ENCODE measurements at places on chromosomes 1 and 21.

DNA sequence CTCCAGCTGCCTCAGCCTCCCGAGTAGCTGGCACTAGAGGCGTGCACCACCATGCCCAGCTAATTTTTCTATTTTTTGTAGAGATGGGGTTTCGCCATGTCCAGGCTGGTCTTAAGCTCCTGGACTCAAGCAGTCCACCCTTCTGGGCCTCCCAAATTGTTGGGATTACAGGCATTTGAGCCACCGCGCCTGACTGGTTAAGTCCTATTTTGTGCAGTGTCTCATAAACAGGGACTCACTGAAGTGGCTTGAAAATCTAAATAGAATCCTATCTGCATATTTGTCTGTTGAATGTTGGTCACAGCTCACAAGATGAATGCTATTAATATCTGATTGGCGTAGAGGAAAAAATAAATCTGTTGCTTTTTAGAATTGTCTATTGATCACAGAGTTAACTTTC lies 5.9 kb upstream of the CHAF1B start:
- no peak for DNase-seq

DNA sequence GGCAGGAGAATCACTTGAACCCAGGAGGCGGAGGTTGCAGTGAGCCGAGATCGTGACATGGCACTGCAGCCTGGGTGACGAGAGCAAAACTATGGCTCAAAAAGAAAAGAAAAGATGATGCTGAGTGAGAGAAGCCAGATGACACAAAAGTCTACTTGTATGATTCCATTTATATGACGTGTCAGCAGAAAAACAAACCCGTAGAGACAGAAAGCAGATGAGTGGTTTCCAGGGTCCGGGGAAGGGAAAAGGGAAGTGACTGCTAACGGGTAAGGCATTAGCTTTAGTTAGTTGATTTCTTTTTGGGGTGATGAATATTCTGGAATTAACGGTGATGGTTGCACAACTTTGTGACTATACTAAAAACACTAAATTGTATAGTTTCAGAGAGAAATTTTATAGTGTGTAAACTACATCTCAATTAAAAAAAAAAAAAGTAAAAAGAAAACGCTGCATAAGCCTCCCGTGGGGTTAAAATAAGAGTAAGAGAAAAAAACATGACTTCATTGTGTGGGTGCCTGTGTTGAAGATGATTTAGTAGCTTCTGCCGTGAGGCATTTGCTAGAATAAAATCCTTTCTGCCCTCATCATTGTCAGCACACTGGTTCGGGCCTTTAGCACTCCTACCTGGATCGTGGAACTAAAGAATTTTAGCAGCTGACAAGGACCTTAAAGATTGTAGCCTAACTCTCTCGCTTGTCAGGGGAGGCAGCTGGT lies 24.7 kb upstream of the ATP5PO start:
- DNase-seq = no peak

- DNase-seq = no peak
Measured at GRCh38 chr1:211932933-211933254, 102.3 kb upstream of the LPGAT1 start.

DNA sequence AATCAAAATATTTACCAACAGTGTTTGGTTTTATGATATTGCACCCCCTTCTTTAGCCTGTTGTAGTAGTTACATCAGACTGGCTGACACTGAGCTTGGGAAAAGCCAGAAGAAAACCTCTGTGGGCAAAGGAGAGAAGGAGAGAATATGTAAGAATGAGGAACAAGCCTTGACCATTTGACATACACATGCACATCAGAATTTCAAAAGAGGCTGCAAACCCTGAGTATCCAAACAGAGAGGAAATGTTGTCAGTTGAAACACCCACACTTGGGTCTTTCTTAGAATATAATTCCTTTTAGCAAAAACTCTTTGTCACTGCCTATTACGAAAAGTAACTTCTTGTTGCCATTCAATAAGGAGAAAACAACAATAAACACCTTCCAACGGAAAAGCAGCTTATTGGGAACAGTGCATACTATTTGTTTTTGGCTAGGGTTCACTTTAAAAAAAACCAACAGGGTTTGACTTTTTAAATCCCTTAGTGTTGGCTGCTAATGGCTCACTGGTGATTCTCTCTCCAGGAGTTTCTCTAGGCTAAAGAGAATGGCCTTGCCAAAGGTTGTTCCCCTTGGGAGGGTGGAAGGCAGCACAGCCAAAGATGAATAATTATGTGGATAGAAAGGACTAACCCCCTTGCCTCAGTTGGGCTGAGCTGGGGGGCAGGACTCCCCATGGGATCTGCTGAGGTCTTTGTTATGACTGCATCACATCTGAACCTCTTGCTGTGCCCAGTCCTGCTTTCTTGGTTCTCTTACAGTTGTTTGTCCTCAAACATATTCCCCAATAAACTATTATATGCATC lies 48.9 kb downstream of the GORAB start:
- no peak for DNase-seq

GRCh38 chr1:82762829-82763532 lies 962.2 kb downstream of the ADGRL2 start:
- no peak for DNase-seq

DNA sequence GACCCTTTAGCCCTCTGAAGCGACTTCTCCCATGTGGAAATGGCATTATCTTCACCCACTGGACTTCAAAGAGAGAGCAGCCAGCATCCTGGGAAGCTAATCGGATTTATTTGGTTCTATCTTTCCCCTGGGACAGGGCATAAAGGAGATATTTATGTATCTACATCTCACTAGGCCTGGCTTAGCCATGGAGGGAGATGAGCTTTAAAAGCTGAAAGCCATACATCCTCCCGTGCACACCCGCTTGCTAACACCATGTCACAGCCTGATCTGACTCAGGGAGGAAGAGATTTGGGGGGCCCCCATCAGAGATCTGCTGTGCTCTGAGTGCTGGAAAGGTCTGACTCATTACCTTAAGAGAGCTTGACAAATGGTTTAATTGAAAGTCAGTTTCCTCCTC lies 155.9 kb downstream of the PLXNA2 start:
- DNase-seq = no peak

DNA sequence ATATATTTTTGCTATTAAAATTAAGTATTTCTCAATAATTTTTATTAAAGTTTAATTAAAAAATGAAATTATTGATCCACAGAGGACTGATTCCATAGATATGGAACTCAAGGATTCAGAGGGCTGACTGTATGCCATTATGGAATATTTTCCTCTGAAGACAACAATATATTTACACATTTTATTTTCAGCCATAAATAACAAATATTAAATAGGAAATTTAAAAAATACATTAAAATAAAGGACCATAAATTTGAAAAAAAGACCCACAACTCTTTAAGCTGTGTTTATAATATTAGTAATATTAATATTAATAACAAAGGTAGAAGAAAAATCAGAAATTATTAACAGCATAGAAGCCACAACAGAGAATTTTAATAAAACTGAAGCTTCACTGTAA lies 18.2 kb downstream of the RGS13 start:
- no peak for DNase-seq

DNA sequence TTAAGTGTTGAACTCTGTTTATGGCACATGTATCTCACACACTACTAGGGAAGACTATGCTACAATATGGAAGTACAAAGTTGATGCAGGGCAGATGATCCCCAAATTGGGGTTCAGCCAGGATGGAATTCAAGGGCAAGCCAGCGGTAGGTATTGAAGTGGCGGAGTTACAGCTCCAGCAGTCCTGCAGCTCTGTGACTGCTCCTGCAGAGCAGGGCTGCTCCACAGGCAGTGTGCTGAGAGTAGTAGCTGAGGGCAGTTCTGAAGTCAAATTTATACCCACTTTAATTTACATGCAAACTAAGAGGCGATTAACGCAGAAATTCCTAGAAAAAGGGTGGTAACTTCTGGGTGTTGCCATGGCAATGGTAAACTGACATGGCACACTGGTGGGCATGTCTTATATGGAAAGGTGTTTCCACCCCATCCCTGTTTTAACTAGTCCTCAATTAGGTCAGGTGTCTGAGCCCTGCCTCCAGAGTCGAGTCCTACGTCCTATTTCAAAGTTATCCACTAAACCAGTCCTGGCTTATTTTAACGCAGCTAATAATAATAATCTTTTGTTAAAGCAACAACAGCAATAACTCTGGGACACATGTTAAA lies 20.6 kb upstream of the CENPF start:
- DNase-seq = no peak

- no peak for DNase-seq
Measured at GRCh38 chr21:41368735-41369104, 6.9 kb downstream of the MX2 start.

- DNase-seq = no peak
Measured at GRCh38 chr1:178361847-178362246, 134.9 kb downstream of the CLEC20A start.

DNA sequence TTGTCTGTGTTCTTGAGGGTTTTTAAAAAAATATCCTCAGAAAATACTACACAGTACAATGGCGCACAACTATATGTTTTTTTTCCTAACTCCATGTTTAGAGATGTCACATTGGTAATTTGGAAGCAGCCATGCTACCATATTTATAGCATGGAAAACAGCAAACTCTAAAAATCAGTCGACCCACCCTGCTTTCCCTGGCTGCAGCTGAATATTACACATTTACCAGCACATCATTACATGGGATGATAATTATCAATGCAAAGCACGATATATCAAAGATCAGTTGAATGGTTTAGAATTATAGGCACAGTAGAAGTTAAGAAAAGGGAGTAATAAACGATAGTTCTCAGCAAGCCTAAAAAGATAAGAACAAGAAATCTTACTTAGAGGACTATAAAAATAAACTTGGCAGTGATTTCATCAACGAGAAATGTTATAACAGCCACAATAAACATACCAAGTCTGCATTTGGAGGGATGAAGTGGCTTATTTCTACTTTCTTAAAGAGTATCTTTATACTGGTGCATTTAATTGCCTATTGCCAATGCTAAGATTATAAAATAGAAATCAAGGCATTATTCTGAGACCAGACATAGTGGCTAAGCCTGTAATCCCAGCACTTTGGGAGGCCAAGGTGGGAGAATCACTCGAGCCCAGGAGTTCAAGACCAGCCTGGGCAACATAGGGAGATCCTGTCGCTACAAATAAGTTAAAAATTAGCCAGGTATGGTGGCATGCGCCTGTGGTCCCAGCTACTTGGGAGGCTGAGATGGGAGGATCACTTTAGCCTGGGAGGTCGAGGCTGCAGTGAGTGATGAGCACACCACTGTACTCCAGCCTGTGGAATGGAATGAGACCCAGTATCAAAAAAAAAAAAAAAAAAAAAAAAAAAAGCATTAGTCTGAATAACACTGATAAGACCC lies 43.4 kb downstream of the WDR64 start:
- DNase-seq = no peak

- no peak for DNase-seq
Measured at GRCh38 chr21:36890086-36890485, 76.4 kb downstream of the HLCS start.

GRCh38 chr1:81490614-81491013 lies 310.1 kb upstream of the ADGRL2 start:
- DNase-seq = no peak

GRCh38 chr1:35377555-35377954 lies 109.0 kb downstream of the ZMYM4 start:
- no peak for DNase-seq

DNA sequence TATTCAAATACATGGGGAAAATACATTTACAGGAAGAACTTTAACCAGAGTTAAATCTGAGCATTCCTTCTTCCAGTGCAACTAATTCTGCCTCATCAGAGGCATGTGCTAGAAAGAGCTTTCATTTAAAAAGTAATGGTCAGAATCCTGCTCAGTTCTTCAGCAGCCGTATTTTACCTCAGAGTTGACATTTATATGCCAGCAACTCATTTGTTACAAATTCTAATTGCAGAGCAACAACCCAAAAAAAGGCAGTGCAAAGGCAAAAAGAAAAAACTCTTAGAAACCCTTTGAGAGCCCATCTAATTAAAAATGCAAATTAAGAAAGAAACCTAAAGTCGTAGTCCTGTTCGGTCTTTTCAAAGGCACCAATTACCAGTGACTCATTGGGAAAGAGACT lies 392.5 kb downstream of the PBX1 start:
- no peak for DNase-seq

- DNase-seq = no peak
Measured at GRCh38 chr1:65039508-65039907, 73.2 kb upstream of the JAK1 start.

DNA sequence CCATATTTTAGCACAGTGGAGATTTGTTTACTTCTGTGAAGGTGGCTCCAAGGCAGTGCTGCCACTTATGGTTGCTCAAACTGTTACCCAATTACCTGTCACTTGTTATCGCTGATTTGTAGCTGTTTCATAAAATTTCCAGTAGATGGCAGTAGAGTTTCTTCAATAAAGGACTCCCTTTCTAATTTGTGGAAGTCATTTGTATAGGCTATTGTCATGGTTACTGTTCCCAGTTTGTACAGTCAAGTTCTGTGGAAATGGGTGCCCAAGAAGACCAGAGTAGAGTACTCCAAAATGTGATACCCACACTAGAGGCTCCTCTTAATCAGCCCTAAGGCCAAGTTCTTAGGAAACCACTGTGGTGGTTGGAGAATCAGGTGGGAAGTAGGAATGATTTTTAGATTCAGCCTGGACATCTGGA lies 186.1 kb downstream of the CLEC20A start:
- DNase-seq = no peak

DNA sequence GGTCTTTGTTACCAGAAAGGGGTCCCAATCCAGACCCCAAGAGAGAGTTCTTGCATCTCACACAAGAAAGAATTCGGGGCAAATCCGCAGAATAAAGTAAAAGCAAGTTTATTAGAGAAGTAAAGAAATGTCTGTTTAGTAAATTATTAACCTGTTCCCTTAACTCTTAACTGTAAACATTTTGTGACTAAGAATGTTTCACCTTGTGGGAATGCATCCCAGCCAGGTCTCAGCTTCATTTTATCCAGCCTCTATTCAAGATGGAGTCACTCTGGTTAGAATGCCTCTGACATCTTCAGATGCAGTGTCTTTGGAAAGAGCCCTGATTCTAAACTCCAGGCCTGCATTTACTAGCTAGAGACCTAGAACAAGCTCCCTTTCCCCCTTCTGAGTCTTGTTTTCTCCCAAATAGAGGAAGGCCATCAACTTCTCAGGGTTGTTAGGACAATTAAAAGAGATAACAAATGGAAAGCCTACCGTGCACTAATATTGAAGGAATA lies 4.5 kb upstream of the FABP3 start:
- DNase-seq = no peak

GRCh38 chr1:175237389-175237788 lies 44.8 kb upstream of the KIAA0040 start:
- no peak for DNase-seq

- DNase-seq = no peak
Measured at GRCh38 chr21:27787046-27787445, 820.2 kb upstream of the ADAMTS5 start.

DNA sequence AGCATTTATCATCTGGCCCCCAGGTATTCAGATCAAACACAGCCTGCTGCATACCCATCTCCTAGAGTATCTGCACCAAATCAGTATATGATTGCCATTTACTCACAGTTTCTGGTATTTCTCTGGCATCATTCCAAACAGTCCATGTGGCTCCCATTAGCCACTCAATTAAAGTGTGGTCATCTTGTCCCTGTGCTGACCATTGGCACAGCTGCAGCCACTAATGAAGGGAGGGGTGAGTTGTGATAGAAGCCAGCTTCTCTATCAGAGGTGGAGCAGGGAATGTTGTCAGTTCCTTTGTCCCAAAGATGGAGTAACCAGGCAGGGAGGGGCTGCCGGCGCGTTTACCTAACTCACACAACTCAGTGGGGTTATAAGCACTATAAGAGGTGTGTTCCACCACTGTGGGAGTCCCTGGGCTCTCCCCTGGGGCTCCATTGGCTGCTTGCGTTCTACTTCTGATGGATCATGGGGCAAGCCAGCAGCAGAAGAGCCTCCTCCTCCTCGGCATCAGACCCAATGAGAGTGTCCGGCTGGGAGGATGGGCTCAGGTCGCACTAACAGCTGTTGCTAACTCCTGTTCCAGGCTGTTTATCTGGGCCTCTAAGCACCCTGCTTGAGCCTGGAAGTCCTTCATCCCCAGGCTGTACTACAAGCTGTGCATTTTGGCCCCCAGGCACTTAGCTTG lies 108.6 kb downstream of the GDAP2 start:
- DNase-seq = no peak

Measured in T-helper 17 cell (primary cell).